Liver (tissue), 10 donors: ENCODE measurements at places on chromosomes 7 and 10. TPM values are rescaled to one million over a fixed set of nuclear protein-coding genes. Genes with fewer than 3 reads are reported as not detected.

GRCh38 chr7:284762-285722 is 4.9 kb upstream of the FOXL3 start:
- no peak for DNase-seq

- DNase-seq = no peak
Measured at GRCh38 chr10:78996792-78997129, 72.0 kb upstream of the ZMIZ1 start.

- no peak for DNase-seq
Measured at GRCh38 chr7:130914554-130915294, 180.7 kb upstream of the KLF14 start.

- DNase-seq = no peak
Measured at GRCh38 chr7:50562136-50562535, 3.1 kb downstream of the DDC start.

- DNase-seq = no peak
Measured at GRCh38 chr7:1234049-1234880, 1.6 kb downstream of the UNCX start.

DNA sequence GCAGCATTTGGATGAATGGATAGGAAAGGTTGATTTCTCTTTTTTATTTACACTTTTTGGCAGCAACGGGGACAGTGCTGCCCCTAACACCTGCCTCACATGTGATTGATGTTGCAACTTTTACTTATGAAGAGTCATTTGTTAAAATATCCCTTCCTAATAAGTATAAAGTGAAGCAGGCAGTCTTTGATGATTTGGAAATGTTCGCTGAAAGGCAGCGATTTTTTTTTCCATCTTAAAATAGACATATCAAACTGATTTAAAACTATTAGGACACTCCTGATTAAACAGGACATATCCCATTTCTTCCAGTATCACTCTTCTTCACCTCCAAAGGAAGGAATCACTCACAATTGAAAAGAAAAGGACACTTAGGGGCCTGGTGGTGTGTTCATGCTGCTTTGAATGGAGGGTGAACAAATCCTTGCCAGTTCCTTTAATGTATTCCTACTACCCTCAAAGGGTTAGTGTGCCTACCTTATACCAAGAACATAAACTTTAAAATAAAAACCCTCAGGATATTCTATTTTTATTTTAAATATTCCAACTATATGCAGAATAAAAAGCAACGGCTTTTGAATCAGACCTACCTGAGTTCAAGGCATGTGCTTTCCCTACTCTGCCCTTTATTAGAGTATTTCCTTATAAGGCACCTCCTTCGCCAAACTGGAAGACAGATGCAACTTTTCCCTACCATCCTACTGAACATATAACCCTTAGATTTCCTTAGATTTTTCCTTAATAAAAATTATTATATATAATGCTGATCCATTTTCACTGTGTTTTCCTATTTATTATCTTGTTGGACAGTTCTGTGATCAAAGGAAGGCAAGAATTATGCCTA is 1.1 kb downstream of the ADK start:
- no peak for DNase-seq

Gene IL6
- total RNA-seq = not detected

- no peak for DNase-seq
Measured at GRCh38 chr10:101071885-101072433, 10.2 kb downstream of the KAZALD1 start.

Gene LOXL4
- total RNA-seq = 0.84 TPM

Gene BAIAP2L1
- 5.4 TPM for total RNA-seq

Gene ANKIB1
- 10.8 TPM for total RNA-seq

DNA sequence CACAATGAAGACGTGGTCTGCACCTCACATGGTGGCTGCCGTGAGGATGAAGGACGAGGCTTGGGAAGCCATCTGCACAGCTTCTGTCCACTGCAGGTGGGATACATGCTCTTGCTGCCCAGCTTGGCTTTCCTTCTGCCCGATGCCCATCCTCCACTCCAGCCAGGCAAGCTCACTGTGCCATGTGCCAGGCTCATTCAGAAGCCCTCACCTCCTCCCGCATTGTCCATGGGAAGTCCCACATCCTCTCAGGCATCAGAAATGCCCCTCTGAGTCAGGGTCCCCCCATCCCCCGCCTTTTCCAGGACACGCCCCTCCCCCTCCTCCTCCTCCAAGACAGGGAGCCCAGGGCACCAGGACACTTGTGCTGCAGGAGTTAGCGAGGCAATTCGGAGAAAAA is 4.6 kb upstream of the NOM1 start:
- no peak for DNase-seq

Gene EN2
- not detected for total RNA-seq

DNA sequence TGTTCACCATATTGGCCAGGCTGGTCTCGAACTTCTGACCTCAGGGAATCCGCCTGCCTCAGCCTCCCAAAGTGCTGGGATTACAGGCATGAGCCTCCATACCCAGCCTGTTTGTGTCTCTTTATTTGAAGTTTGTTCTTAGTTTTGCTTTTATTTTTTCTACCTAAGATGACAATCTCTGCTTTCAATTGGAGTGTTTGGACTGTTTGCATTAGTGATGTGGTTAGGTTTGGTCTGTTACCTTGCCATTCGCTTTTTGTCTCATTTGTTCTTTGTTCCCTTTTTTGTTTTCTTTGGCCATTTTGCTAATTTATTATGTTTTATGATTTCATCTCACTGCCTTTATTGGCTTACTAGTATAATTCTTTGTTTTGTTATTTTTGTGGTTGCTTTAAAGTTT is 62.6 kb downstream of the ADCY1 start:
- no peak for DNase-seq

Gene NPC1L1
- 7.2 TPM for total RNA-seq

Gene CYP2C19
- total RNA-seq = 121 TPM

DNA sequence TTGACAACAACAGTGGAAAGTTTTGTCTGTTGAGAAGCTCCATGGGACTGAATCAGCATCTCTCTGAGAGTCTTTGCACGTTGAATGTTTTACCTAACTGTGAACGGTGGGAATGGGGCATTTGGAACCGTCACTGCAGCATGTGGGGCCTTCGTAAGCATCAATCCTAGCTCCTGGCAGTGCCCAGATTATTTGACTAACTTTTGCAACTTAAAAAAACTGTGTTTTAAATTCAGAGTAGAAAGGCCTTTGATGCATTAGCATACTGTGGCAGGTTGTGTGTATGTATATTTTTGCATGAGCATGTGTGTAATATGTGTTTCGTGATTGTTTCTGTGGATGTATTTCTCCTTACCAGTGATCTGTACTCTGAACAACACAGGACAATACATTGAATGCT is 194.5 kb downstream of the TCF7L2 start:
- no peak for DNase-seq

Gene CDK5
- total RNA-seq = 8.8 TPM

DNA sequence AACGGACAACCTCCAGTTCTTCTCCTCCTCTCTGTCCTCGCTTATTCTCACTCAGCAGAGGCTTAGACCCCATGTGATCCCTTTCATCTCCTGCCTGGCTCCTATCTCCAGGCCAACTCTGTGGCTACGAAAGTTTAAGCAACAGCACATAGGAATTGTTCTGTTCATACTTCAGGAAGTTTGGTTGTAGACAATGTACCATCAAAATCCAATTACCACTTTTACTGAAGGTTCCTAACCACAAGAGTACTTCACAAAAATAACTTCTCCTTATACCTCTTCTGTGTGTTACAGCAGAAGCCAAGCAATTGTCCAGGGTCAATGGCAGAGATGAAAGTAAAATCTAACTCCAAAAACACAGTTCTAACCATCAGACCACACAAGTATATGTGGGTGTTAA is 80.0 kb downstream of the SLC25A13 start:
- DNase-seq = no peak

DNA sequence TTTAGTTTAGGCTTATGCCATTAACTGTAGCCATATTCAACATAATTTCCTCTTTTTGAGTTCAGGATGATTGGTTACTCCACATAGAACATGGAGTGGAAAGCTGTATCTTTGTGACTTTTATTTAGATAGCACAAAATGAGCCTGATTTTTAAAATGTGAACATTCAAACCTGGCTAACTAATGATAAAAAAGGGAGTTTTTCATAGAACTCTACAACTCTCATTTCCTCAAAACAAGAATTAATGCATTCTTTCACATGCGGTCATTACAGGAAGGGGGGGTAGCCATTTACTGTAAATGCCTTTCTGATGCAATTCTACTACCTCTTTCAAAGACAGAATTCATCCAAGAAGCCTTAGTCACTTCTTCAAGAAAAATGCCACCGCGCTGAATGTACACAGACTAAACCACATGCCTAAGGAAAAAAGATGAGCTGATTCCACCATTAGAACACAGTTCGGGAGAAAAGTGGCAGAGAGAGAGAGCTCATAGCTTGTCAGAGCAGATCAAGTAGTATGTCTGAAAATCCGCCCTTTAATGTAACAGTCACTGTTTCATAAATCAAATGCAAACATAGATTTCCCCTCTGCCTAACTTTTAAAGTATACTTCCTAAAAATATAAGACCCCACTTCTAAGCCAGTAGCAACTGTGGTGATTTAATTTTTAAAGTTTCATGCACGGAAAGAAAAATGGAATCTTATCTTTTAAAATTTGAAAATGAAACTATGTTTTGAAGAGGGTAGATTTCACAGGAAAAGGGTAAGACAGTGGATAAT is 226.4 kb upstream of the KLF14 start:
- no peak for DNase-seq

DNA sequence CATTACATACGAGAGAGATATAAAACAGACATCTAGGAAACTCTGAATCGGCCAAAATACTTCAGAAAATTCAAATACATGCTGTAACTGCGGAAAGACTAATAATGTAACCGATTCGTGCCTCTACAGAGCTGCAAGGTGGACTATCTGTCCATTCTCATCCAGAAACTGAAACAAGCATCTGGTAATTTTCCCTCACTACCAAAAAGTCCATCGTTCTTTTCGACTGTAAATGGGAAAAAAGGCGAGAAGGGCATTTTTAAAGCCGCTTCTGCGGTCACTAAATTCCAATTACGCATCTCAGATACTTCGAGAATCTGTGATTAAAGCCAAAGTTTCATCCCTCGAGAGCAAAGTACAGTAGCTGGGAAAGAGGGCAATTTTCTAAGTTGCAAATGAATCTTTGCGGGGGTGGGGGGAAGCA is 1.3 kb downstream of the OGA start:
- no peak for DNase-seq

Gene ASB4
- total RNA-seq = 0.09 TPM

Gene OR6B1
- 0.05 TPM for total RNA-seq

GRCh38 chr7:29809533-29810155 is 3.3 kb downstream of the WIPF3 start:
- DNase-seq = no peak

- DNase-seq = no peak
Measured at GRCh38 chr10:114403541-114404161, 651 bp downstream of the AFAP1L2 start.

DNA sequence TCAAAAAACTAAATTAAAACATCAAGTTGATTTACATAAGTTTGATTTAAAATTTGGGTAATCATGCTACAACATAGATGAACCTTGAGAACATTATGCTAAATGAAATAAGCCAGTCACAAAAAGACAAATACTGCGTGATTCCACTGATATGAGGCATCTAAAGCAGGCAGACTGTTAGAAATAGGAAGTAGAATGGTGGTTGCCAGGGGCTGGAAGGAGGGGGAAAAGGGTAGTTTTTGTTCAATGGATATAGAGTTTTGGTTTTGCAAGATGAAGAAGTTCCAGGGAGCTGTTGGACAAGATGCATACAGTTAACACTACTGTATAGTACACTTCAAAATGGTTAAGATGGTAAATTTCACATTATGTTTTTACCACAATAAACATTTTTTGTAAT is 45.0 kb upstream of the IFRD1 start:
- DNase-seq = no peak

DNA sequence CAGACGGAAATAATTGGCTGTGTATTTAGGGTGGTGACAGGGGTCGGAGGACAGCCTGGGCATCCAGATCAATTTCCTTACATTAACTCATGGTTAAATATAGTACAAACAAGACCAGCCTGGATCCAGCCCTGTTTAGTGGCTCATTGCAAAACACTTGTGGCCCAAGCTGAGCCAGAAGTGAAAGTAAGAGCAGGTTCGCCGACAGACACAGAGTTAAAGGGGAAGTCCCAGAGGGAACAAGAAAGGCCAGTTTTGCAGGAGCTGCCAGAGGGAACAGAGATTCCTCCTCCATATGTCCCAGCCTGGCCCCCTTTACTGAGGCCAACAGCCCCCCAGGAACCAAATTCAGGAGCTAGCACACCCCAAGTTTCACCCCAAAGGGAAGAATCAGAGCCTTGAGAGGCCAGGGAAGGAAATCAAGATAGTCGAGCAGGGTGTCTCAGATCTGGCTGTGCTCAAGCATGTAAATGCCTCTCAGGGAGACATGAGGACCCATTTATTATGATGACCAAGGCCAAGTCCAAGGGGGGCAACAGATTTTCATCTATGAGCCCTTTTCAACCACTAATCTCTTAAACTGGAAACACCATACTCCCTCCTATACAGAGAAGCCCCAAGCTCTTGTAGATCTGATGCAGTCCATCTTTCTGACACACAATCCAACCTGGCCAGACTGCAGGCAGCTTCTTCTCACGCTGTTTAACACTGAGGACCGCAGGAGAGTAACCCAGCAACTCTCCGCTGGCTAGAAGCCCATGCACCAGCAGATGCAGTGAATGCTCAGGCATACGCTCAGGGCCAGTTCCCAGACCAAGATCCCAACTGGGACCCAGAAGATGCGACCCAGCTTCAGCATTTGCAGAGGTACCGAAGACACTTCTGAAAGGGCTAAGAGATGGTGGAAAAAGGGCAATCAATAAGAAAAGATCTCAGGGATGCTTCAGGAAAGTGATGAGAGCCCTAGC is 15.9 kb upstream of the ADCK2 start:
- DNase-seq = no peak

DNA sequence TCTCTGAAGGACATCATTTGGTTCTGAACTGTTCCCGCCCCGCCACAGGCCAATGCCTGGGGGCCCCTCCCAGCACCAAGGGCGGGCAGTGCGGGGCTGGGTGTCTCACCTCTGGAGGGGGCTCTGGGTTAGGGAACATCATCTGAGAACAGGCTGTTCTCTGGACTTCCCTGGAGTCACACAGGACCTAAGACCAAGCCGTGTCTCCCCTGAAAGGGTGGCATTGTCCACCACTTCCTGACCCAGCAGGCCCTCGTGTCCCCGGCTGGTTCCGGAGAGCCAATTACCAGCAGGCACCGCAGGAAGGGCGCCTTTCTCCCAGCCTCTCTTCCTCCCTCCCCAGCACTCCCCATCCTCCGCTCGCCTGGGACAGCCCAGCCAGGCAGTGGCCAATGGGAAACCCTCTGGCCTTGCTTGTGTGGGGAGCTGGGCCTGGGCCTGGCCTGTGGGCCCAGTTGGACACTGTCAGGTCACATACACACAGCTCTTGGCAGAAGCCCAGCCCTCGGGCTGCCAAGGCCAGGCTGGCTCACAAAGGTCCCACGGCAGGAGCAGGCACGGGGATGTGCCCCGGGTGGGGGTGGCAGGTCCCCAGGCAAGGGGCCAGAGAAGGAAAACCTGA is 119.5 kb downstream of the SPDYE5 start:
- DNase-seq = no peak

- DNase-seq = no peak
Measured at GRCh38 chr10:95569368-95569767, 8.2 kb upstream of the SORBS1 start.
